ENCODE measurements at places on chromosomes 5 and 9.

GRCh38 chr5:80172067-80172695, 83.7 kb downstream of the SERINC5 start:
- DNase-seq = no peak

DNA sequence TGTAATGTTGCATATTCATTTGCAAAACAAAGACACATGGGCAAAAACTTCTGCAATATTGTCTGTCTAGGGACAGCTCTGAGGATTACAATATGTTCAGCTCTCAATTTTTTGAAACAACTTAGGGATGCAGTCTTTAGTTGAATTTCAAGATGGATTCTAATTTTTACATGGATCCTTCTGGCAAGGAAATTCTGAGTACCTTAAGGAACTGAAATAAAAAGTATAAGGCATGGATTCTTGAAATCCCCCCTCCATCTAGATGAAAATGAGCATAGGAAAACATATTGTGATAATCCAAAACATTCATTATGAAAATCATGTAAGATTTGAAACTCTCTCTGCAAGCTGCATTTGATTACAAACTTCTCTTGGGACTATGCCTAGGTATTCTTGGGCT, 568.6 kb downstream of the CETN3 start:
- no peak for DNase-seq

DNA sequence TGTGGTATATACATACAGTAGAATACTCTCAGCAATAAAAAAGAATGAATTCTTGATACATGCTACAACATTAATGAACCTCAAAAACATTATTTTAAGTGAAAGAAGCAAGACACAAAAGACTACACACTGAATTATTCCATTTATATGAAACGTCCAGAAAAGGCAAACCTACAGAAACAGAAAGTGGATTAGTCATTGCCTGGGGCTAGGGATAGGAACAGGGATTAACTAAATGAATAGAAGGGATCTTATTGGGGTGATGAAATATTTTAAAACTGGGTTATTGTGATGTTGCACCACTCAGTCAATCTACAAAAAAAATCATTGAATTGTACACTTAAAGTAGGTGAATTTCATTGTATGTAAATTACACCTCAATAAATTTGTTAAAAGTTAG, 326.7 kb downstream of the PIK3R1 start:
- DNase-seq = no peak

GRCh38 chr5:160456480-160457177, 35.0 kb downstream of the PTTG1 start:
- DNase-seq = no peak

GRCh38 chr5:159041444-159042198, 58.1 kb downstream of the EBF1 start:
- DNase-seq = no peak

DNA sequence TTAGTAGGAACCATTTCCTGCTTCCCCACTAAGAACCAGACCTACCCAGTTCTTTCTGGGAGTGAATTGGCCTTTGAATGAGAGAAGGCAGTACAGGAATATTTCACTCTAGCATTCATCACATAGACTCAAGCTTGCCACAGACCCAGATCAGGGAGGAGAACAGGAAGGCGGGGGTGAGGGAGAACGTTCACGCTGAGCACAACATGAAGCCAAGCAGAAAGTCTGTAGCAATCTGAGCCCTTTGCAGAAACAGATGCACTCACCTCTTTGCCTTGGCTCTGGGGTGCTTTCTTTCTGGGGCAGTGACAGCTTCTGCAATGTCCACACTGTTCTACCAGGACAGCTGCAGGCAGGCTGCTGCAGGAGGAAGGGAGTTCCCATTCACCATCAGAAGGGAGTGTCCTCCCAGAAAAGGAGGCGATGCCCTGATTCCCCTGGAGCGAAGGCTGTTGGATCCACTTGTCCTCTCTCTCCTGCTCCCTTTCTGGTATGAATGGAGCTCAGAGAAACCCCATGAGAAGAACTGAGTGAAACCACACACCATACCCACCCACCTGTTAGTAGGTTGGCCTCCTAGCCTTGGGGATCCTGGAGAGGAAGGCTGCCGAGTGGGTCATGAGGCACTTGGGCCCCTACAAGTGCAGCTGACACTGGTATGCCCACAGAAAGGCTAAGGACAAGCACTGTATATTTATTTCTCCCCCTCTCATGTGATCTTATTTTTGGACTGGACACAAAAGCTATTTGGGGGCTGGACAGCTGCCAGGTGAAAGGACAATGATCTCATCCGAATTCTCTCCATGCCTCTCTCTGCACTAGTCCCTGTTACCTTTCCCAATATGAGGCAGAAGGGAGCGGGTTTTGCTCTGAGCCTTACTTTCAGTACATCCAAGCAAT, 11.7 kb upstream of the FGF1 start:
- peak; percentile 8 for DNase-seq

GRCh38 chr9:78725503-78725902, 428.6 kb downstream of the PSAT1 start:
- no peak for DNase-seq

- DNase-seq = no peak
These were observed 5.7 kb downstream of the CLTB start for GRCh38 chr5:176410486-176411180.

DNA sequence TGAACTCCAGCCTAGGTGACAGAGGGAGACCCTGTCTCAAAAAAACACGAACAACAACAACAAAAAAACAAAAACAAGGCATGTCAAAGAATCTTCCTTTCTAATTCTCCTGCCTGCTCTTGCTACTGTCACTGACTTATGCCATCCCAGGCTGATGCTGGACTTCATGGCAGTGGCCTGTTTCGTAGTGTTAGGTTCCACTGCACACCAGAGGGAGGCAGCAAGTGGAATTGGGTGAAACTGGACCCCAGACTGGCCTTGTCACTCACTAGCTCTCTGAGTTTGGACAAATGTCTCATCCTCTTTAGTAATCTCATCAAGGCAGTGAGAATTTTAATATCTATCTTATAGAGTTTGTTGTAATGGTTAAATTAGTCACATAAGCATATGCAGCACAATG, 12.9 kb downstream of the NIM1K start:
- DNase-seq = no peak

- no peak for DNase-seq
These were observed 30.1 kb upstream of the MUSK start for GRCh38 chr9:110638381-110638954.

DNA sequence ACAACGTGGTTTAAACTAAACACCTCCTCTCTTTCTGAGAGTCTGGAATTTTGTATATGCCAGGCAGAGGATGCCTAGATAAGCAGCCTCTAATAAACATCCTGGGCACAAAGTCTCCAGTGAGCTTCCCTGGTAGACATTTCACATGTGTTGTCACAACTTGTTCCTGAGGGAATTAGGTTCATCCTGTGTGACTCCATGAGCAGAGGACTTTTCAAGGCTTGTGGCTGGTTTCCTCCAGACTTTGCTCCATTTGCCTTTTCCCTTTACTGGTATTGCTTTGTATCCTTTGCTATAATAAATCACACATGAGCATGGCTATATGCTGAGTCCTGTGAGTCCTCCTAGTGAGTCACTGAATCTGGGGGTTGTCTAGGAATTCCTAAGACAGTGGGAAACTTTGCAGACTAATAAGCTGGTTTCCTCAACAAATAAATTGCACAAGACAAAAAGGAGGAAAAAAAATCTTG, 77.4 kb downstream of the NR2F1-AS1 start:
- DNase-seq = no peak

DNA sequence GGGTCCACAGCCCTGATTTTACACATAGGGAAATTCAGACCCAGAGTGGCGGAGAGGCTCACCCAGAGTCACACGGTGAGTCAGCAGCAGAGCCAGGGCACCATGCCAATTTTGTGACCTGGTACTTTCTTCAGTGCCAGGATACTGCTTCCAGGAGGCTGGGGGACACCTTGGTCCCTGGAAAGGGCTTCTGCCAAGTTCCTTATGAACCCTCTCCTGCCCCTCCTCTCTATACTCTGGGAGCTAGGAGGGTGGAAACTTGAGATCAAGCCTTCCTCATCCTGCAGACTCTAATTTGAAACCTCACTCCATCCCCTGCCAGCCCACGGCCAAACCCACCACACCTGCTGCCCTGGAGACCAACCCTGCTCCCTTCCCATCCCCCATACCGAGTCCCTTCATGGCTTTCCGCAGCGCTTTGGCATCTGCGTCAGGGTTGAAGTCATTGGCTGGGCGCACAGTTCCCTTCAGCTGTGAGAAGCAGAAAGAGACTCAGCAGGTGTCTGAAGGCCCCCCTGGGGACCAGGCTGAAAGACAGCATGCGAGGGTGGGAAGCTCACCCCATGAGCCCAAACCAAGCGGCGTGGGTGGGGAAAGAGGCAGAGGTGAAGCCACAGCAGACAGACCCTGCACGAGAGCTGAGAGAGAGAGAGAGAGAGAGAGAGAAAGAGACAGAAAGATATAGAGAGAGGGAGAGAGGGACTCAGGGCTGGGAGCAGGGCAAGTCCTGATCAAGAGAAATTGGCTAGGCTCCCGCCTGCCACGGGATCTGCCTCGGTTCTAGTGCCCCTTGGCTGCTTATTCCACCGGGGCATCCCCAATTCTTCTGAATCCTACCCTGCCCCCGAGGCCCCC, 33.5 kb downstream of the ANXA6 start:
- peak; percentile 57 for DNase-seq

DNA sequence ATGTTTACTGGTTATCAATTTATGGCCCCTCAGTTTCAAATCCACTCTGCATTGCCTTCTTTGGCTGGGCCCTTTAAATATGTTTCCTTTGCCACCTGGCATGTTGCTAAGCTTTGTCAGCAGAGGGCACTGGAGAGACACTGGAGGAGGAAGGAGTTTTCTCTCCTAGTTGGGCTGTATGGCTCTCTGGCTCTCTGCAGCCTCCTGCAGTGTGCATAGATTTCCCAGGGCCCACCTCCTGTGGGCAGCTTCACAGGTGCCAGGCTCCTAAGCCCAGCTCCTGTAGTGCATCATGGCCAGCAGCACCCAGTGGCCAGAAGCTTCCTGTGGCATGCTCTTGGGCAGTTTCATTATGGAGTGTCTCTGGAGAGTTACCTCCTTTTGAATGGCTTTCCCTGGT, 23.3 kb downstream of the CAVIN4 start:
- peak; percentile 50 for DNase-seq

DNA sequence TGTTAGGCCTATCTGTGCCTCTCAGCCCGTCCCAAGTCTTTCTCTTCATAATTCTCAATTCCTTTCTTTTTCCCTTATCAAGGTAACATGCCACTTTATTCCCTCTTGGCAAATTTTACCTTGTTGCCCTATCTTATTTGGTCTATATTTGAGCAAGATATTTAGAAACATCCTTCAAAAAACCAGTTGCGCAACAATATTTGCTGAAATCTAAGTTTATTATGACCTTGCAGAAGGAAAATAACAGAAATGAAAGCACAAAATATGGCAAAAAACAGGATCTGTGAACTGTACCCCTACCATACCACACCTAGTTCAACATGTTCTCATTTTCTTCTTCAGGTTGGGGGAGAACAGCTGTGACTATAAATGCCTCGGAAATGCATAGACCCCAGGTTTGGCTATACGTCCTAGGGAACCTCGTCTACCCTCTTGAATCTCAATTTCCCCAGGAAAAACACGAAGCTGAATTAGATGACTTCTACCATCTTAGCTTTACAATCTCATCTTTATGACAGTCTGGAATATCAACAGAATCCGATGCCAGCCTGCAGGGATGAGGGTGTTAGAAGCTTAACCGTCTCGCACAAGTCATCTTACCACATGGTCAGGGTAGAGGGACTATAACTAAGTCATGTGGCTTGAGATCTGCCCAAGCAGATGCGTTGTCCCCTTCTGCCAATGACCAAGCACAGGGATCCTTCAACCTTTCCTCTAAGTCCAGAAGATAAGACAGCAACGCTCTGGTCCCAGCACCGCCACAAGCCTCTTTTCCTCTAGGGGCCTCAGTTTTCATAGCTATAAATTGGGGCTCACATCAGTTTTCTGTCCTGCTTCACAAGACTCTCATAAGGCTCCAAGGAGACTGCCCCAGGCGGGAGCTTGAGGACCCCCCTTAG, 1.3 kb downstream of the LCP2 start:
- no peak for DNase-seq

GRCh38 chr5:74974451-74975091, 77.8 kb downstream of the GCNT4 start:
- no peak for DNase-seq

DNA sequence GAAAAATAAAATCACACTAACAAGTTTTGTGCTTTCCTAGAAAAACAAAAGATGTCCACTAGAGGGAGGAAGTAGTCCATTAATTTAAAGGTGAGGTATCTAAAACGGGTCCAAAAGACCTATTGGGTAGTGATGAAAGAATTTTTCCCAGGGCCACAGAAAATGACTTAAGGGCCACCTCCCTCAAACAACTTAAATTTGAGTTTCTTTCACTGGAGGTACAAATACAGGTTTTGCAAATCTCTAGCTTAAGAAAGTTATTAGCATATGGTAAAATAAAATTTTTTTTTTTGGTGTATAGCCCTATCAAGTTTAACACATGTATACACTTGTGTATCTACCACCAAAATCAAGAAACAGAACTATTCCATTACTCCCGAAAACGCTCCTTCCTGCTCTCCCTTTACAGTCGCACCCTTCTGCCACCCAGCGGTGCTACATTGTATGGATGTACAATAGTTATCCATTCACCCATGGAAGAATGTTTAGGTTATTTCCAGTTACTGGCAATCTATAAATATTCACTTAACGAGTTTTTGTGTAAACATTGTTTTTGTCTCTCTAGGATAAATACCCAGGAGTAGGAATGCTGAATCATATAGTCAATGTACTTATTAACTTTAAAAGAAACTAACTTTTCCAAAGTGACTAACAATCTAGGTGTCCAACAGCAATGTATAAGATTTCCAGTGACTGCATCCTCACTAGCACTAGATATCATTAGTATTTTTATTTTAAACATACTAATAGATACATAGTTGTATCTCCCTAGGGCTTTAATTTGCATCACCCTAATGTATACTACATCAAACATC, 21.9 kb downstream of the DEPDC1B start:
- DNase-seq = no peak

GRCh38 chr5:67246108-67246507, 49.5 kb upstream of the CD180 start:
- peak; percentile 8 for DNase-seq

GRCh38 chr5:616484-617039, 4.4 kb downstream of the CEP72 start:
- no peak for DNase-seq

DNA sequence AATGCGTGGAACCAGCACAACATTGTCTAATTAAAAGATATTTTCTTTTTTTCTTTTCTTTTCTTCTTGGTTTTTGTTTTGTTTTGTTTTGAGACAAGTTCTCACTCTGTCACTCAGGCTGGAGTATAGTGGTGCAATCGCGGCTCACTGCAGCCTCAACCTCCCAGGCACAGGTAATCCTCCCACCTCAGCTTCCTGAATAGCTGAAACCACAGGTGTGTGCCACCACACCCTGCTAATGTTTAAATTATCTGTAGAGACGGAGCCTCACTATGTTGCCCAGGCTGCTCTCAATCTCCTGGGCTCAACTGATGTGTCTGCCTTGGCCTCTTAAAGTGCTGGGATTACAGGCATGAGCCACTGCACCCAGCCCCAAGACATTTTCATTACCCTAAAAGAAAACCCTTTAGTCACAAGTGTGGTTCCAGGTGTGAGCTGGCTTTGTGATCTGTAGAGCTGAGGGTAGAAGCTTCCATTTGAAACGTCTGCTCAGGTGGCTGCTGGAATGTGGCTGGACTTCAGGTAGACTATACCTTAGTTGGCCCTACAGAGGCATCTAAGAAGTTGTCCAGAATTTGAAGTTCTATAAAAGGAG, 19.1 kb upstream of the NEK6 start:
- DNase-seq = no peak
